ENCODE measurements at places on chromosomes 4 and X.

DNA sequence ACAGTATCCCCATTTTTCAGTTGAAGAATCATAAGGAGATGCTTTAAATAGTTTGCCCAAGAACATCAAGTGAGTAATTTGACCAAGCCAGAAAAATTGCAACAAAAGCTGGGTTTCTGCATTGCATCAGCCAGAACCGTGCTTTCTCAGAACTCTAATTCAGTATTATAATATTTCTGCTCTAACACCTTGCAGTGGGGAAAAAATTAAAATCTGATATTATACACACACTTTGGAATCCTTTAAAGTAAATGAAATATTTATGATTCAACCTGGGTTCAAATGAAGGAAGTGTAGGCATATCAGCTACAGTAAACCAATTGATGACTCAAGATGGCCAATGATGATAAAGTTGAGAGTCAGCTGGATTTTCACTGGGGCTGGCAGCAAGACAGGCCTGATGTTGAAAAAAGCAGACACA is 387.6 kb upstream of the ZFP42 start:
- no peak for DNase-seq

DNA sequence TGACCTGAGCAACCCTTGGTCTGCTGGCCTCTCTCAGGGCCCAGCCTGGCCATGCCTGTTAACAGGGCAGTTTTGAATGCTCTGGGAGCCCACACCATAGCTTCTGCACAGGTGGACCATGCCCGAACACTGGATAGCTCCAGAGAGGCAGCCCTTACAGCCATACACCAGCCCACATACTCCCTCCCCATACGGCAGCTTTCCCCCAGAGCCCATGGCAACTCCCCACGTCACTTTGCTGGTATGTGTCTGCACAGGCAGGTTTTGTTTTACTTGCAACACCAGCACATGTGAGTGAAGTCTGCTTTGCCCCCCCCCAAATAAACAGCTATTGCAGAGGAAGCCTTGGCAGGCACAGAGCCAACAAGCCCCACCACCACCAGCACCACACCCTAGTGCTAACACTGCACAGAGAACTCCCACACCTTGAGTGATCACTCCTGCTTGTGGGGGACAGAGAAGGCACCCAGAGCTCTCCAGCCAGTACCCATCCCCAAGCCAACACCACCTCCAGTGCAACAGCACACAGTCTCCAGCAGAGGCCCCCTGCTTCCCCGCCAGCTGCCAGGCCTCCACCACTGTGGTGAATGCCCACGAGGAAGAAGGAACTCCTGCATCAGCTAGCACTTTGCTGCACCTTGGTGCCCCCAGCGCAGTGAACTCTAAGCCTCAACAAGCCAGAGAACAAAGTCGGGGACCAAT is 87.3 kb downstream of the STPG2 start:
- no peak for DNase-seq

DNA sequence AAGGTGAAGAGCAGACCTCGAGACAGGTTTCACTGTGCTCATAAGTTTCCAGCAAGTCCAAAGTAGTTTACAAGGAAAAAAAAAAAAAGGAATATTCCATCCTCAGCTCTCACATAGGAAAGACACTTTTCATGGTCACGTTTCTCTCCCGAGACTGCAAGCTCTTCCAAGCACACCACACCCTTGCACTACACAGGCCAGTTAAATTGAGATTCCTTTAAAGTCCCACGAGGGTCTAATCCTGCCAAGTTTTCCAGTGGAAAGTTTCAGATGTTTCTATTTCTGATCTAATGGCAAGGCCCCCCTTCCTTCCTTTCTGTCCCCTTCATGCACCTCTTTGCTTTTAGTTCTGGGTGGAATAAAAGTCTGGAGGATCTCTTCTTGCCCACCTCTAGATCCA is 67.9 kb upstream of the PCDH19 start:
- no peak for DNase-seq

DNA sequence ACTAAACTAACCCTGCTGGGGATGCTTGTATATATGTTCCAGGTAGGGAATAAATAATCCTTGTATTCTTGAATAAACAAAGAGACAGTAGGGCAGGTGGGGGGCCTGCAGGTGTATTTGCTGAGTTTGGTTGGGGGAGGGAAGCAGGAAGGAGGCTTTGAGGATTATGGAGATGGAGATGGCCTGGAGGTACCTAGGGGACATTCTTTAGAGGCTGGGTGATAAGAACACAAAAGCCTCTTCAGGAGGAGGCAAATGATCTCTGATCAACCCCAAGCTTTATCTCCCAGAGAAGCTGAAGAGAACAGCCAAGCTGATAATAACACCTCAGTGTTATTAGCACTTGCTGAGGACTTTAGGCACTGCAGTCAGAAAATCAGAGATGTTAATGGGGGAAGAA is 187.7 kb downstream of the MGST2 start:
- DNase-seq = no peak

DNA sequence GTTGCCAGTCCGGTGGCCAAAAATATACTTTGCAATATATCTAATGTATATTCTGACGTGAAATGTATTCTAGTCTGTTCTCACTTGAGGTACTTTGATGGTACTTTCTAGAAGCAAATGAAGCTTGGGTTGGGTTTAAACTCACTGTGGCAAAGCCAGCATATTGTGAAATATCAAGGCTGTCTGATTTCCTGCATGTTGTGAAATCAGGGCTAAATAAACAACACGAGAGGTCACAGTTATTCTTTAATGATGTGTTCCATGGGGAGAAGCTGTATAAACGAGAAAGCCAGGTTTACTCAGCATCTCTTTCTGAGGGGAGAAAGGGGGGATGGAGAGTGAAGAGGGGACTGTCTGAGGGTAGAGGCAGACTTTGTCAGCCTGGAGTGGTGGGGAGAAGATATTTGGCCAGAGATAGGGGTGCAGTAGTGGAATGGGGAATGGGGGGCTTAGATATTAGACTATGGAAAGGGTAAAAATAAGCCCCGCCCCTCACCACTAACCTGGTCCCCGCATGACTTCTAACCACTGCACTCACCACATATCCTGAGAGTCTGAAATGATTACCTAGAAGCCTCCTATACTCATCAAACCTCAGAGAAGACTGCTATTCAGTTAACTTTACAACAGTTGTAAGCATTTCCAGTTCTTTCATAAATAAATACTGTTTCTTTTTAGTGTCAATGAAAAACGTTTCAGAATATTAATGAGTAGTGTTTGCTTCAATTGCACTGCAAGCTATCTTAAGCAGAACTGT is 5.9 kb upstream of the SCARB2 start:
- DNase-seq = no peak

DNA sequence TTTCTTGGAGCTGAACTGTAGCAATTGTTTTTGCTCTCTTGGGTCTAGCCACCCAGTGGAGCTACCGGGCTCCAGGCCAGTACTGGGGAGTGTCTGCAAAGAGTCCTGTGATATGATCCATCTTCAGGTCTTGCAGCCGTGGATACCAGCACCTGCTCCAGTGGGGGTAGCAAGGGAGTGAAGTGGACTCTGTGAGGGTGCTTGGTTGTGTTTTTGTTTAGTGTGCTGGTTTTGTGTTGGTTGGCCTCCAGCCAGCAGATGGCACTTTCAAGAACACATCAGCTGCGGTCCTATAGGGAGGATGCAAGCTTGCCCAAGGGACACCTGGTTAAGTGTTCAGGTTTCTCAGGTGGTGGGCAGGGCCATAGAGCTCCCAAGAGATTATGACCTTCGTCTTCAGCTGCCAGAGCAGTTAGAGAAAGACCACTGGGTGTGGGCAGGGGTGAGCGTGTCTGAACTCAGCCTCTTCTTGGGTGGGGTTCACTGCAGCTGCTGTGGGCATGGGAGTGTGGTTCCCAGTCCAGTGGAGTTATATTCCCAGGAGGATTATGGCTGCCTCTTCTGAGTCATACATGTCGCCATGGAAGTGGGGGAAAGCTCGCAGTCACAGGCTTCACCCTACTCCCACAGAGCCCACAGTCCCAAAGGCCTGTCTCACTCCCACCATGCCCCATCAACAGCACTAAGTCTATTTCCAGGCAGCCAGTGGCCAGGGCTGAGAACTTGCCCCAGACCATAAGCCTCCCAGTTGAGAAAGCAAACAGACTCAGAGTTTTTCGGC is 811.6 kb downstream of the GLUD2 start:
- no peak for DNase-seq

- DNase-seq = no peak
Measured at GRCh38 chr4:7852568-7853185, 87.0 kb downstream of the AFAP1 start.

DNA sequence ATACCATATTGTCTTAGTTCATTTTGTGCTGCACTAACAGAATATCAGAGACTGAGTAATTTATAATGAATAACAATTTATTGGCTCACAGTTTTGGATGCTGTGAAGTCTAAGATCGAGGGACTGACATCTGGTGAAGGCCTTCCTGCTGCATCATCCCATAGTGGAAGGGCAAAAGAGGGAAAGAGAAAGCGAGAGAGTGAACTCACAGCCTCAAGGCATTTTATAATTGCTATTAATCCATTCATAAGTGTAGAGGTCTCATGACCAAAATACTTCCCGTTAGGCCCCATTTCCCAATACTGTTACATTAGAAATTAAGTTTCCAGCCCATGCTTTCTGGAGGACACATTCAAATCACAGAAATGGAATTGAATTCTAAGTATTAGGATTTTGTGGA is 554.4 kb downstream of the TRAM1L1 start:
- no peak for DNase-seq

GRCh38 chr4:27484216-27484615 is 623.6 kb downstream of the STIM2 start:
- DNase-seq = no peak

DNA sequence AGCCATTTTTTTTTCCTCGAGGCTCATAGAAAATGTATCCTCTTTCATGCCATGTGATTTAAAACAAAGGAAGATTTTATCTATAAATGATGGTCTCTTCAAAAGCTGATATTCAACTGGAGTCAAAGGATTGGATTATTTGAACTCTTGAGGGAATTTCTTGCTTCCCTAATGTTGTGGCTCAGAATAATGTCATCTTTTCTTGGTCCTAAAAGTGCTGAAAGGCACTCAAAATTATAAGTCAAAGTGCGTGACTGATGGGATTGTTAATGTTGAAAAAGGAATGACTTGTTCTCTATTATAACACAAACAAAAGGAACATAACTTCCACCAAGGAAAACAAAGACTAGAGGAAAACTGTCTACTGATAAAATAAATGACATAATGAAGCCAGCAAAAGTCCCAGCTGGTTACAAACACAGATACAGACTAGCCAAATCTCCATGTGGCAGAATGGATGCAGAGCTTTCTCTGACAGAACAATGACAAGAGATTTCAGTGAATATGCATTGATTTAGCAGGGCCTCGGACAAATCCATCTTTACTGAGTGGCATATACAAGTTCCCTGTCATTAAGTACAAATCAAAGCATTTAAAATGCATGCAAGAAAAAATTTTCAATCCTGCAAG is 552.6 kb downstream of the GBA3 start:
- no peak for DNase-seq

GRCh38 chrX:114611018-114611619 is 27.2 kb downstream of the HTR2C start:
- peak; percentile 59 for DNase-seq

DNA sequence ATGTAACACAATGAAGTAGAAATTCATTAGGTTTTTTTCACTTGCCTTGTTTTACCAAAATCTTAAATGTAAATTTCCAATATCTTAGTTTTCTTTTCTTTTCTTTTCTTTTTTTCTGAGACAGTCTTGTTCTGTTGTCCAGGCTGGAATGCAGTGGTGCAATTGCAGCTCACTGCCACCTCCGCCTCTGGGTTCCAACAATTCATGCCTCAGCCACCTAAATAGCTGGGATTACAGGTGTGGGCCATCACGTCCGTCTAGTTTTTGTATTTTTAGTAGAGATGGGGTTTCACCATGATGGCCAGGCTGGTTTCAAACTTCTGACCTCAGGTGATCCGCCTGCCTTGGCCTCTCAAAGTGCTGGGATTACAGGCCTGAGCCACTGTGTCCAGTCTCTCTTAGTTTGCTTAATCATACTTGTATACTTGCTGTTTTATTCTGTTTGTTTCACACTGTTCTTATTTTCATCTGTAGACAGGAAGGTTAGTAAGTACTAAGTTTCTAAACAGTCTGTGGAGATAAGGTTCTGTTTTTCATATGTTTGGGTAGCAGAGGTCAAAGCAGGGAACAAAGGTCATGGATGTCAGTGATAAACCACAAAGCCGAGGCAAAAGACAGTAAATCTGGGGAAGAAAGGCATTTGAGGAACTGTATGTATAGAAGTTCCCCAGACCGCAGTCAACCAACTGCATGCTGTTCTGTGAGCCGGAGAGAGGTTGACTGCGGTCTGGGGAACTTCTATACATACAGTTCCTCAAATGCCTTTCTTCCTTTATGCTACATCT is 129.1 kb downstream of the CBR4 start:
- no peak for DNase-seq

- no peak for DNase-seq
Measured at GRCh38 chrX:68462197-68462596, 28.9 kb upstream of the OPHN1 start.

GRCh38 chr4:10656988-10657387 is 27.6 kb downstream of the CLNK start:
- no peak for DNase-seq

GRCh38 chr4:55941881-55942396 is 6.8 kb upstream of the CEP135 start:
- DNase-seq = no peak

DNA sequence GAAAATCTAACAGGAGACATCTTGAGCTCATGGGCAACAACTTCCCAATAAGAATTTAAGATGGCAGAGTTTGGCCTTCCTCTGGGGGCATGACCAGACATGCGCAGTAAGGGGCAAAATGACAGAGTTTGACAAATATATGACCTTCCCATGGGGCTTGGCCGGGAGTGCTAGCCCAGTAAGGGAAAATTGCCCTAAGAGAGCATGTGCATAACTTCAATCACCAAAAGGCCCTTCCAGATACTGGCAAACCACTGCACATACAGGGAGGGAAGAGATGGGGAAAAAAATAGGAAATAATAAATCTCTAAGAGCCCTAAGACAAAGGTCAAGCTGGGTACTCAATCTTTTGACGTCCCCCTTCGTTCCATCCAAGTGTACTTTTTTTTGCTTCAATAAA is 13.4 kb downstream of the TIFA start:
- no peak for DNase-seq

Data from NCI-H1105 treated with DMSO at 0.1 percent for 48 hours (cell line).